ENCODE measurements at places on chromosomes 16 and 17.

GRCh38 chr17:80109066-80109660, 7.8 kb downstream of the GAA start:
- DNase-seq, result no peak

DNA sequence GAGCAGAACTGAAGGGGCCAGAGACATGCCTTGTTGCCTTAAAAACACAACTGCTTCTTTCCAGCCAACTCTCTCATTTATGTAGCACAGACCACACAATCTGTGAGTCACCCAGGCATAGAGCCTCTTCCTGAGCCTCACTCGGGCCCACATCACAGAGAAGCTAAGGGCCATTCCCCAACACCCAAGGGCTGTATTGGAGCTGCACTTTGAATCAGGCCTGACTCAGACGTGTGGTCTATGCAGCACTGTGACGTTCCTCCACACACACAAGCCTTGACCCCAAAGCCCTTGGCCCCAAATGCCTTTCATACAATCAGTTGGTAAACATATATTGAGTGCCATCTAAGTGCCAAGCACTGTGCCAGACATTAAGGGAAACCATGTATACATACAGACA, 308.9 kb upstream of the DYNLRB2 start:
- DNase-seq, result no peak

- DNase-seq, result no peak
These were observed 655 bp upstream of the MTHFSD start for GRCh38 chr16:86555704-86556075.

DNA sequence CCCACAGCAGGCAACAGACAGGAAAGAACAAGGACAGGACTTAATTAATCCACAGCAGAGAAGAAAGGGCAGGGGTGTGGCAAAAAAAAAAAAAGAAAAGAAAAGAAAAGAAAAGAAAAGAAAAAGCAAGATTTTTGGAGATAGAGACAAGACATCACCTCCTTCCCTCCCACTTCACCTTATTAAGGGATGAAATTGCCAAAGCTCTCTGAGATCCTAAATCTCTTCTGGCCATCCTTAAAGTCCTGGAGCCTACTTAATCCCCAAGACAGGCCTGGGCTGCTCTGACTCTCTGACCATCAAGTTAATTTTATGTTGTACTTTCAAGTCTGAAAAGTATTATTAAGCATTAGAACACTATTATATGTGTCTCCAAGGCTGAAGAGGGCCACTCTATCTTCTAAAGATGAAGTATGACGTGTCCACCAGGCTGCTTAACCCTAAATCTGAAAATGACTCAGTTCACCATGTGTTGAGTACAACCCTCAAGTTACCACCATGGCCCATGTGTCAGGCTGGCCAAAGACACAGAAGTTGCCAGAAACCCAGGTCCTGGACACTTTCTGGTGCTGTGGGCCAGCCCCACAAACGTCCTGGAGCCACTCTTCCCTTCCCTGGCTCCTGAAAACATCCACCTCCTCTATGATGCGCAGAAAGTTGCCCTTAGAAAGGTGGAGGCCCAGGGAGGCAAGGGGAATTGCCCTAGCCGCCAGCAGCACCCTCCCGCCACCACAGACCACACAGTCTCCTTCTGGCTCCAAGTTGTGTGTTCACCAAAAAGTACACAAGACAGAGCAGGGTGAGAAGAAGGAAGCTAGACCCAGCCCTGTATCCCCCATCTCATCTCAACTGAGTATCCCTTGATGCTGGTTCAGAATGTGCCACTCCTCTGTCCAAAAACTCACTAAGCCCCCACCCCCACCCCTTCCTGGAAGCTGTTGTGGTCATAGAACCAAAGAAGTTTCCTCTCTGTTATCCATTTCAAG, 2.7 kb downstream of the SOCS1 start:
- DNase-seq, result no peak

DNA sequence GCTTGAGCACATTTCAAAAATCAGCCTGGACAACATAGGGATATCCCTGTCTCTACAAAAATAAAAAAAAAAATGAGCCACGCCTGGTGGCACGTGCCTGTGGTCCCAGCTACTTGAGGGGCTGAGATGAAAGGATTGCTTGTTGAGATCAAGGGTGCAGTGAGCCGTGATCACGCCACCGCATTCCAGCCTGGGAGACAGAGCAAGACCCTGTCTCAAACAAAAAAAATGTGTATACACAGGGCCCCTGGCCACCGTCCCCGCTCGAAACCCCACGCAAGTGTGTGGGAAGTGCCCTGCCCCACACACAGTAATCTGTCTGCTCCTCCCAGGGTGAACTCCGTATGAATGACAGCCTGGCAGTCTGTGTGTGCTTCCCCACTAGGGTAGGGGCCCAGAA, 93.0 kb upstream of the RPL38 start:
- no peak for DNase-seq

- DNase-seq, result no peak
These were observed 548 bp downstream of the PSMB3 start for GRCh38 chr17:38753071-38753506.

DNA sequence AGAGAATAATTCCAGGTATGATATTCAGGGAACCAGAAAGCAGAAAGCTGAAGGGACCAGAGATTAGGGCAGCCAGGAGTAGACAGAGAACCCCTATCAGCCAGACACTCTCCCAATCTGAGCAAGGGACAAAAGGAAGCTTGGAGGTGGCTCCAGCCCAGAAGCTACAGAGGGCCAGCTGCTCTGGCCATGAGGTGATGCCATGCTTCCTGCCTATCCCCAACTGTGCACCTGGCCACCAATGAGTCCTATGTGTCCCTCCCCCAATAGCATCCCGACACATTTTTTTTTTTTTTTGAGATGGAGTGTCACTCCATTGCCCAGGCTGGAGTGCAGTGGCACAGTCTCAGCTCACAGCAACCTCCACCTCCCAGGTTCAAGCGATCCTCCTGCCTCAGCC, 30.0 kb downstream of the NSMCE1 start:
- no peak for DNase-seq

GRCh38 chr16:75423723-75424104, 9.6 kb downstream of the CFDP1 start:
- no peak for DNase-seq

- no peak for DNase-seq
These were observed 79.9 kb upstream of the CBX4 start for GRCh38 chr17:79919164-79919585.

DNA sequence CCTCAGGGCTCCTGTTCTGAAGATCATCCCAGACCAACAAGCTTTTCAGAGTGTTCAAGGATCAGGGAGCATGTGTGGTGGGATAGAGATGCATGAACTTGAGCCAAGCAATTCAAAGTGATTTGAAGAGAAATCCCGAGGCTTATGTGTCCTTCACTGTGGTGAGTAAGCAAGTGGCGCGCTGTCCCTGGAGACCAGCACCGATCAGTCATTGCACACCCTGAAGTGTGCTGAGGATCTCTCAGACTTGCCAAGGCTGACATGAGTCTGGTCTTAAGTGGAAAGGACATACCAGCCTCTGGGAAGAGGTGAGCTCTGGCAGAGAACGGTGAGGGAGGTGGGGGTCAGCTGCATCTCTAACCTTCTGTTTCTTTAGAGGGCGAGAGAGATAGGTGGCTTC, 43.8 kb upstream of the CDH13 start:
- no peak for DNase-seq

DNA sequence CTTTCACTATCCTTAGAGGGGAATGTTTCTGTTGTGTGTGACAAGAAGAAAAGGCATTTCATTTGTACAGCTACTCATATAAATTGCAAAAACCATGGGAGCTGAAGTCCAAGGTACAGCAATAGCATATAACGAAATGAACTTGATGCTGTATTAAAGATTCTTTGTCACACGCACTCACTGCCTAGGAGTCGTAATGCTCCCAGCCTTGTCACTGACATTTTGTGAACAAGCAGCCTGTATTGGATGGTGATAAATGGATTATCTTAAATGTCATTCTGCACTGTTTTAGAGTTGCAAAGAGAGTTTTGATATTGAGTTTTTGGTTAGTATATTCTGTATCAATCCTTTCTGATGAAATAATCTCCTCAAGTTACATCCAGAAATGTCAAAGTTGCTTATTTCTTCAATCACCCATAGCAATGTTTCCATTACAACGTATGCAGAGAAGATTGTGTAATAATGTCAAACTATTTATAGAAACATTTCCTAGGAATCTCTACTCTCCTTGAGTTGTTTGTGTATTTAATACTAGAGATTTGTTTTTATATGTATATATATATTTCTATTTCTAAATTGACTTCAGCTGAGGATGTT, 270.6 kb downstream of the FTO start:
- DNase-seq, result no peak

DNA sequence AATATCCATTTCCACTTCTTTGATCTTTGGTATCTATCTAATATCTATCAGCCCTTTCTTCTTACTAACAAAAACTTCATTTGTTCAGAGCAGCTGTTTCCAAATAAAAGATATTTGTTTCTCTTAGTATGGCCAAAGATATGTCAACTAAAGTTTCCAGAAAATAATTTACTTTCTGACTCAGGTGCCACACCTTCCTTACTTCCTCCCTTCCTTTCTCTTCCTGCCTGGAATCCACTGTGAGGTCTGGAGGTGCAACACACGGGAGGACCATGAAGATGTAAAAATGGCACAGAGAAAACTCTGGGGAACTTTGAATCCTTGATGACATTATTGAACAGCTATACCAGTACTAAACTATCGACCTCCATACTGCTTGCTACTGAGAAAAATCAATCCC, 14.0 kb downstream of the MED13 start:
- DNase-seq, result no peak

- no peak for DNase-seq
These were observed 36.8 kb downstream of the HS3ST3B1 start for GRCh38 chr17:14337596-14338079.

DNA sequence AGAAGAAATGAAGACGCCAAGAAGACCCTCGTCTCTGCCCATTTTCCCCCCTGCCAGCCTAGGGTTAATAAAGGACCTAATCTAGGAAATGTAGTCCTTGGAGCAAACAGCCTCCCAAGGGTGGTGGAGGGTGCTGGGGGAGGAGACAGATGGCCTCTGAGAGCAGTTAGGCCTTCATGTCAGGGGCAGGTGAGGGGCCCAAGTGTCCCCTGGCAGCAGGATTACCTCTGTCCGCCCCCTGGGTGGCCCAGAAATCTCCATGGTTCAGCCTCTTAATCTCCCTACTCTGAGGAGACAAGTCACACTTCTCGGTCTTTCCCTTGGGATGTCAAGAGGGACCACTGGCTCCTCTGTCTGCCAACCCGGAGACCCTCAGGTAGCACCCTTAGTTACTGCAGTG, 365.4 kb upstream of the TNRC6C start:
- DNase-seq, result no peak

DNA sequence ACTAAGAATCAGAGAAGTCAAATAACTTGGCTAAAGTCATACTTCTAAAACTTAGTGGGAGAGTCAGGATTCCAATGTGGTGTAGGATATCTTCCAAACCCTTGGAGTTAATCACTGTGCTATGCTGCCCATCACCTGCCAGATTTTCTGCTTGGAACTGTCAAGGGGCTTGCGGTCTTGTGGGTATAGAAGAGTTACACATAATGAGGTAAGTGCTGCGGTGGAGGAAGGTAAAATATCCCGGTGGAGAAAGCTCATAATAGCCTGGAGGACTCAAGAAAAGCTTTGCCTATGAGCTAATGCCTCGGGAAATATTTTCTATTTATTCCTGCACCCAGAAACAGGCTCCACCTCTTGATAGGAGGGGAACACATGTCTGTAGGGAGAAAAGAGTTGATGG, 195.6 kb downstream of the UTP18 start:
- DNase-seq, result no peak

DNA sequence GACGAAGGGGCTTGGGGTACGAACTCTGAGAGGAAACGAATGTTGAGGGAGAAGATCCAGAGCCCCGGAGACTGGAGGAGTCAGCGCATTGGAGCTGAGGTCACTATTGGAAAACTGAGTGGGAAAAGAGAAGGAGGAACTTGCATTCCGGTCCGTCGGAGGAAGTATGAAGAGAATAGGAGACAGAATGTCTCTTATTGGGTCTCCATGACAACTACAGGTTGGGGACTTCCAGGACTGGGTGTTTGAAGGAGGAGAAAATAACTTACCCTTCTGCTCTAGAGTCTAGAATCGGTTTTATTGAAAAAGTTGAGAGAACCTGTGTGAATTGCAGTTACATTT, 537 bp downstream of the GOSR1 start:
- no peak for DNase-seq

DNA sequence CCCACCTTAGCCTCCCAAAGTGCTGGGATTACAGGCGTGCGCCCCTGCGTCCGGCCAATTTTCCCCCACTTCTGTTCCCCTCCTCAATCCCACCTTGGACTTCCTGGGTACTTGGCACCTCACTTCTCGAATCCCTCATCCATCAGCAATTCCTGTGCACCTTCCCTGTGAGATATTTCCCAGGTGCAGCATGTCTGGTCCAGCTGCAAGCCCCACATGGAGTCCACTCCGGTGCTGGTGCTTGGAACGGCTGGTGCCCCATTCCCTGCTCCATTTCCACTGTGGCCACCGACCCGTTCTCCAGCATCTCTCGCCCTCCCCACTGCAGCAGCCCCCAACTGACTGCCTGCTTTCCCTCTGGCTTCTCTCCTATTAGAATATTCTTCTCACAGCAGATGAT, 35.3 kb downstream of the NOL11 start:
- DNase-seq, result no peak

- no peak for DNase-seq
These were observed 5.4 kb upstream of the PNPO start for GRCh38 chr17:47935961-47936360.

Data from brain pericyte (primary cell).